ENCODE measurements at places on chromosomes 16 and 17.

DNA sequence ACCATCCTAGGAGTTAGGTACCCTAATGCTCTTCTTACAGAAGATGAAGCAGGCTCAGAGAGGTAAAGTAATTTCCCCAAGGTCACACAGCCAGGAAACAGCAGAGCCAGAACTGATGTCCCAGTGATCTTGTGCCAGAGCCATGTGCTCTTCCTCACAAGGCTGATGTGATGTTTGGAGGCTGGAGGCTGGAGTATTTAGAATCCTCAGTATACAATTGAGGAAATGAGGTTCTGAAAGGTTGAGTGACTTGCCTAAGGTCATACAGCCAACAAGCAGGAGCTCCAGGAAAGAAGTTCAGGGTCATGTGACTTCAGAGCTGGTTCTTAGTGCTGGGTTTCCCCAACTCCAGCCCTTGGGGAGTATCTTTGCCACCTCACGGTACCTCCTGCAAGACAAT lies 18.5 kb downstream of the ITPRIPL2 start:
- no peak for DNase-seq

DNA sequence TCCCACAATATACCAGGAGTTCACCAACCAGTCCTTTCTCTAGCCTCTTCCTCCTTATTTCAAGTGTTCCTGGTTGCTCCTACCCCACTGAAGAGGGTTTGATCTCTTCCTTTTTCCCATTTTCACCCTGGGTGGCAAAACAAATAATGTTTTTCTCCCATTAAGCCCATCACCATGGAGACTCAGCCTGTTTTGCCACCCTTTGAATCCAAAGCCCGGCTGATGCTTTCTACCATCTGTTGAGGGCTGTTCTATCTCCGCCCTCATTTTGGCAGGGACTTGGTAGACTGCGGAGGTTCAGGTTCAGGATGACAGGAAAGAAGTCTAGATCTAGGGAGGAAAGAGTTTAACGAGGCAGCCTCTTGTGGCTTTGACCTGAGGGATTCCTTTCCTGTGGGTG lies 2.6 kb downstream of the DNAH2 start:
- DNase-seq, result no peak

GRCh38 chr17:8948462-8948861 lies 17.0 kb downstream of the PIK3R5 start:
- no peak for DNase-seq

GRCh38 chr17:58328195-58329034 lies at the start of gene TSPOAP1:
Gene TSPOAP1, minus strand, starts transcription at chr17:58328795. Its CDS starts 875 bp downstream, at chr17:58327920.
- DNase-seq, result no peak

- DNase-seq, result no peak
These were observed 20.0 kb upstream of the CACNG4 start for GRCh38 chr17:66944351-66945146.

Measured in large intestine (tissue), 12 donors.